Fibroblast of skin of back (primary cell): ENCODE measurements at places on chromosomes 2 and 18.

- DNase-seq = peak; percentile 62
These were observed 35.3 kb downstream of the LRRFIP1 start for GRCh38 chr2:237662671-237663093.

DNA sequence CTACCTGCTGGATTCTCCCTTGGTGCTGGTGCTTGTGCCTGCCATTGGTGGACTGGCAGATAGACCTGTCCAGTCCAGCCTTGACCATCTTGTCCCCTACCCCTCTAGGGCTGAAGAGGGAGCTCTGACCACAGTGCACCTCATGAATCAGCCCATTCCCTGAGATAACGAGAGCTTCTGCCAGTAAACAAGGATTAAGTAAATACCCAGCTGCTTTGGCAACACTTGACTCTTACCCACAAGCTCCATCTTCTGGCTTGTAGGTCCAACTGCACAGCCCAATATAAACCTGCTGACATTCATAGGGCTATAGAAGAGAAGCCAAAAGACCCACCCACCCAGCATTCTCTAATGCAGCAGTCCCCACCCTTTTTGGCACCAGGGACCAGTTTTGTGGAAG, 186.4 kb downstream of the PIK3C3 start:
- no peak for DNase-seq

DNA sequence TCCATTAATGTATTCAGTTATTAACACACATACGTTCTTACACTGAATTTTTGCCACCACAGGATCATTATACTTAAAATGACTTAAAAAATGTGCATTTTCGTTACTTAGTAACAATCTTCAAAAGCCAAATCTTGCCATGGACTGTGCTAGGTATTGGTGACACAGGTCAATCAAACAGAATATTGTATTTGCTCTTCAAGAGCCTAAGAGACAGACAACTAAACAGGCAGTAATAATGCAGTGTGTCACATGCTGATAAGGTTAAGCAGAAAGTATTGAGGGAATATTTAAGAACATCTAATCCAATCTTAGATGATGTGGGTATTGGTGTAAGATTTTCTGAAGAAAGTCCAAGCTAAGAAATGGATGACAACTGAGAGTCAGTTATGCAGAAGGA, 56.9 kb downstream of the FBXO11 start:
- no peak for DNase-seq

GRCh38 chr2:70368545-70368944, 66.7 kb upstream of the FAM136A start:
- DNase-seq = no peak

- DNase-seq = no peak
These were observed 770 bp downstream of the UPP2 start for GRCh38 chr2:158102446-158102845.

DNA sequence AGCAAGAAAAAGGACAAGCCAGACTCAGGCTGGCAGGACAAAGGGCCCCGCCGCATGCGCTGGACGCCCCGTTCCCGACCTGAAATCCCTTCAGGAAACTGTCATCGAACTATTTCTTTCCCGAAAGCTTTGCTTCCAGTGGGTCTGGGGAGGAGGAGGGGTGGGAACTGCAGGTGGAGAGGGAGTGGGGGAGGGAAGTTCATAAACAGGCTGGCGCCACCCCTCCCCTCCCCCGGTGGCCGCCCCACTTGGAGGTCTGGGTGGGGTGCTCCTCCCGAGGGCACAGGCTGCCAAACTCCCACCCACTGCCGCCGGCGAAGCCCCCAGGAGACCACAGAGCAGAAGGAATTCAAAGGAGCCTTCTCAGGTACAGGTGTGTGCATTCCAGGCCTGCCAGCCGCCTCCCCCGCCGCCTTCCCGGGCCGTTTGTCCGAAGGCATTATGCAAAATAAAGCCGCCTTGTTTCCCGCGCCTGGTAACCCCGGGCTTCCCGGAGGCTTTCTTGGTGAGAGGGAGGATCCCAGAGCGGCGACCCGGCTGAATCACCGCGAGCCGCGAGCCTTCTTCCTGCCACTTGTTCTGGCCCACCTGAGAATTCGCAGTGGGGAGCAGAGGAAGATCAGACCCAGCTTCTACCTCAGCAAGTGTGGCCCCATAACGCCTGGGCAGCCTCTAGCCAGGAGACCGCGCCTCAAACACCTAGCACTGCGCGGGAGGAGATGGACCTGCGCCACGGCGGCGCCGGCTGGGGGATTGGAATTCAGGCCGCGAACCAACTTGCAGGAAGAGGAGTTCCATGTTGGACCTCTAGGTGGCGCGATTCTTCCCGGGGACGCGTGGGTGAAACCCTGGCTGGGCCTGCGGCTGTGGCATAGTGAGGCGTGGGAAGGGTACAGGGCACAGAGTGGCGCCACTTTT, 101.9 kb downstream of the FOXI3 start:
- DNase-seq = peak; percentile 22

- no peak for DNase-seq
These were observed 15.3 kb downstream of the WNT10A start for GRCh38 chr2:218895759-218896500.

GRCh38 chr2:20578895-20579825, 71.7 kb downstream of the HS1BP3 start:
- peak; percentile 100 for DNase-seq

DNA sequence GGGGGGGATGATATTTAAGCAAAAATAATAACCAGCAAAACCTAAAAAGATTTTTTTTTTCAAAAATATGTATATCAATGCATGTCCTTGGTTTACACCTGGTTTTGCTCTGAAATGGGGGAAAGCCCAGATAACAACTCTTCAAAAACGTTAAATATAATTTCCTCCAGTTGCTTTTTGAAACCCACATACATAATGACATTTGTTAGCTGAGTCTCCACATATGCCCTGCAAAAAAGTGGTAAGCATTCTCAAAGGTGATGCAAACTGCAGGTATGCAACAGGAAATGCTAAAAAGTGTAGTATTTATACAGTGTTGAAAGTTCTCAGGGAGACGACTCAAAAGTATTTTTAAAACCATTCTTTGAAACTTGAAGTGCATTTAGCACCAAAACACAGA, 258.6 kb downstream of the ZEB2 start:
- no peak for DNase-seq

DNA sequence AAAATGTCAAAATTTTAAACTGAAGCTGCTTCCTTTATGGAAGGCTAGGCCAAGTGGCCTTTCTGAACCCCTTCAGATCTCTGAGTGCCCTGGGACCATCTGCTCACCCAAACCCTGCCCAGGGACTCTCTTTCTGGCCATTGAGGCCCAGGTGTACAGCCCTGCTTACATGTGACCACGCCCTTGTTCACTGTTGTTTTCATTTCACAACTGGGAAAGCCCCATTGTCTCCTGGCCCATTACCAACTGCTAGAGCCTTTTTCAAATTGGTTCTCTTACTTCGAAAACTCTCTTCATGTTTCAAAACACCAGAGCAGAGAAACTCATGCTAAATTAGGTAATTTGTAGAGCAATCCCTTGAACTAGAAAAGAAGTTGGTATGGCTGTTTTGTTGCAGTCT, 219.5 kb upstream of the TANK start:
- DNase-seq = no peak

DNA sequence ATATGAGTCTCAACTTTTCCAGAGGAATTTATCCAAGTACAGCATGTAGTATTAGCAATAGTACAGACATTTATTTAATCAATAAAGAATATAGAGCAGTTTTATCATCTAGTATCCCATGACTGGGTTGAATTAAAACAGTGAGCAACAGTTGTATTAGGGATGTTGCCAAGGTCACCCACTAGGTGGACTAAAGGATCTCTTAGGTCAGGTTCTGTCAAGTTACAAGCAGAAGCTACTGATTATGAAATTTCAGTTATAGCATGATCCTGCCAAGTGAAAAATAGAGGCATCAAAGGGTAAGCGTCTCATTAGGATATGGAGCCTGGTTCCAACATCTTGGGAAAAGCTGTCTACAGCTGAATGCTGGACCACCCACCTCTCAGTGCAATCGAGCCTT, 52.1 kb upstream of the LAPTM4A start:
- peak; percentile 46 for DNase-seq
